Fibroblast of skin of back (primary cell): ENCODE measurements at places on chromosomes 1 and 21.

GRCh38 chr1:214296860-214297745, 16.1 kb downstream of the SMYD2 start:
- DNase-seq = peak; percentile 98

DNA sequence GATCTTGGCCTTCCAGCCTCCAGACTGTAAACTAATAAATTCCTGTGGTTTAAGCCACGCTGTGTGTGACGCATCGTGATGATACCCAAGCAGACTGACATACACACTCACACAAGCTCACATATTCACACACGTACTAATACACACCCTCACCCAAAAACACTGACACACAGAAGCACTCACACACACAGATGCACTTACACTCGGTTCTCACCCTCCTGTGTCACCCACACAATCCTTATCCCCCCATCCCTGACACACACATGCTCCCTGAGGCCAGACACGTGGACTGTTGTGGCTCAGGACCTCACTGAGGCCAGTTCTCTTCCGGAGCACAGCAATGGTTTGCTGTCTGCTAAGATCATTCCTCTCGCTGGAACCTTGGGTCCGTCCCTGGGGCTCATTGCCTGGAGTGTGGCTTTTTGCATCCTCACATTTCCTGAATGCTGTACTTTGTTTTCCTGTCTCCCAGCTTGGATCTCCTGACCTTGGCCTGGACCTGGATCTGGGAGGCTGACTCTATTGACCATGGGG, 76.9 kb upstream of the LYST start:
- DNase-seq = peak; percentile 95

- DNase-seq = no peak
Observed at GRCh38 chr1:226091461-226091860, 28.9 kb downstream of the H3-3A start.

DNA sequence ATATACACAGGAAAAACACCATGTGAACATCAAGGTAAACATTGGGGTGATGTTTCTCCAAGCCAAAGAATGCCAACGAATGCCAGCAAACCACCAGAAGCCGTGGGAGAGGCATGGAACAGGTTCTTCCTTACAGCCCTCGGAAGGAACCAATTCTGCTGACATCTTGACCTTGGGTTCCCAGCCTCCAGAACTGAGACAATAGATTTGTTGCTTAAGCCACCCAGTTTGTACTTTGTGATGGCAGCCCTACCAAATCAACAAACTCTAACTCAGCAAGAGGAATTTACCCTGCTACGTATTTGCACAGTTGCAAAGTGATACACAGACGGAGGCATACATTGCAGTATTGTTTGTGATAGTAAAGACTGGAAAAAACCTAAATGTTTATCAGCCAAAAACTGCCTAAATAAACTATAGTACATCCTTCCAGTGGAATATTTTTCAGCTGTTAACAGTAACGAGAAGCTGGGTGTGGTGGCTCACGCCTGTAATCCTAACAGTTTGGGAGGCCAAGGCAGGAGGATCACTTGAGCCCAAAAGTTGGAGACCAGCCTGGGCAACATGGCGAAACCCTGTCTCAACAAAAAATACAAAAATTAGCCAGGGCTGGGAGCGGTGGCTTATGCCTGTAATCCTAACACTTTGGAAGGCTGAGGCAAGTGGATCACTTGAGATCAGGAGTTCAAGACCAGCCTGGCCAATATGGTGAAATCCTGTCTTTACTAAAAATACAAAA, 12.5 kb upstream of the ZC3H12A start:
- DNase-seq = no peak

DNA sequence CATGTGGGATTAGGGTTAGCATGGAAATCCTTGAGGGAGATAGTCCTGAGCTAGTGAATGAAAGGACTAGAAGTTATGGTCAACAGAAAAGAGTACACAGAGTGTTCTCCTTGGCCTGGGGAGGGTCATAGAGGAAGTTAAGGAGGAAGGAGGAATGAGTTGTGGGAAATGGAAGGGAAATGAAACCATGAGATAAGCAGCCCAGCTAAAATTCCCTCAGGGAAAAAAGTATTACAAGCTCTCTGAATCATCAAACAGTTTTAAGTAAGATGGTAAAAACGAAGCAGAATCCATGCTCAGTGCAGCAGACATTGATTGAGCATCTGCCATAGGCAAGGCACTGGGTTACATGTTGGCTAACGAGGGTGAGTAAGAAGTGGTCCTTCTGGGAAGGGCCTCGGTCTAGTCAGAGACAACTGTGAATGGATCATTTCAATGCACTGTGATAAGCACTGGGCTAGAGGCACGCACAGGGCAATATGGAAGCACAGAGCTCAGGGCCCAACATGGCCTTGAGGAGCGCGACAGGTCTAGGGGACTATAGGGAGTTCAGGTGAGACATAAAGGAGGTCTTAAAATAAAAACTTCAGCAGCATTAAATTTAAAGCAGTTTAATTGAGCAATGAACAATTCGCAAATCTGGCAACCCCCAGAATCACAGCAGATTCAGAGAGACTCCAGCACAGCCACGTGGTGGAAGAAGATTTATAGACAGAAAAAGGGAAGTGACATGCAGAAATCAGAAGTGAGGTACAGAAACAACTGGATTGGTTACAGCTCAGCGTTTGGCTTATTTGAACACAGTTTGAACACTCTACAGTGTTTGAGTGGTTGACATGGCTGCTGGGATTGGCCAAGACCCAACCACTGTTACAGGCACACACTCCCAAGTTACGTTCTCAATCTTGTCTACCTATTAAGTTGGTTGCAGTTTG, 219.5 kb downstream of the HLX start:
- DNase-seq = peak; percentile 38

- no peak for DNase-seq
Observed at GRCh38 chr1:119316870-119317416, 51.6 kb upstream of the HAO2 start.

- DNase-seq = no peak
Observed at GRCh38 chr1:79133774-79134364, 127.3 kb upstream of the ADGRL4 start.

DNA sequence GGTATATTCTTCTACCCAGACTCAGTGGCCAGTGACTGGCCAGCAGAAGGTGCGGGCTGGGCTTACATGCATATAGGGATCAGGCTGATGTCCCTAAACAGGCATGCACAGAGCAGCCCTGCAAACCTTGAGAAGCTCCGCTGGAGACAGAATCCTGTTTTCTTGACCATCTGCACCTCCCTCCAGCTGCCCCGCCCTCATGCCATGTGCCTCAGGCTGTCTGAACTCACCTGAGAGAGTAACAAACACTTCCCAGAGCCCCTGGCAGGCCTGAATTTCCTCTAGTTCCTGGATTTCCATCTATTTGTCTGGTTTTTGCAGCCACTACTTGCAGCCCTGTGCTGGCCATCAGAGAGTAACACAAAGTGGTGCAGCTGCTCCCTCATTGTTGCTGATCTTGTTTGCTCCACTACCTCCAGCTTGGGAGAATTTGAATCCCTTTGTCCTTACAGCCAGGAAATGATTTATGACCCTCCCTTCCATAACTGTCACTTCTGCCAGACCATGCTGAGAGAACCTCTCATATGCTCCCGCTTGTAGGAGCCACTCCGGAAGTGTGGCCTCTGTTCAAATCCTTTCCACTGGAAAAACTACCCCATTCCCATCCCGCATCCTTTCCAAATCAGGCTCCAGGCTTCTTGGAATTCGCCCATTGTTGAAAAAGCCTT, 113.6 kb downstream of the NMNAT2 start:
- DNase-seq = no peak

DNA sequence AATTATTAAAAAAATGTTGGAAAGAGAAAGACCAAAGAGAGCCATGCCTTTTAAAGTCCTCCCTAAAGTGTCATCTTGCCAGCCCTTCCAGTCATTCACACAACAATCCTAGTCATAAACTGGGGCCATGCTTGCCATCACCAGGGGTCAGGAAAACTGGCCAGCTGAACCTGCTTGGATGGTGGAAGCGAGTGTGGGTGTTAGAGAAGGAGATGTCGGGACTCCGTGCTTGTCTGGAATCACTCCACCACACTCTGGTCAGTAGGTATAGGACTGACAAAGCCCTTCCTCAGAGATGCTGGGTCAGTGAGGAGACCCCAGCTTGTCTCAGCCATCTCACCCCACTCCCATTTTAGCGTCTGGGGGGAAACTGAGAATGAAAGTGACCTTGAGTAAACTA, 3.3 kb upstream of the HAPLN2 start:
- DNase-seq = no peak

GRCh38 chr21:36640174-36640720, 58.7 kb upstream of the SIM2 start:
- DNase-seq = no peak

GRCh38 chr1:188137221-188137620, 1308.5 kb downstream of the PLA2G4A start:
- DNase-seq = no peak

GRCh38 chr1:182617014-182617429, 12.8 kb upstream of the RGS16 start:
- no peak for DNase-seq

- DNase-seq = no peak
Observed at GRCh38 chr1:21298981-21299391, 8.7 kb upstream of the ECE1 start.

- peak; percentile 60 for DNase-seq
Observed at GRCh38 chr1:217525773-217526490, 105.0 kb downstream of the GPATCH2 start.

GRCh38 chr1:16980473-16981268, at the start of gene MFAP2:
Gene MFAP2, minus strand, starts transcription at chr1:16980620. Its CDS starts 2,347 bp downstream, at chr1:16978273.
- DNase-seq = peak; percentile 70

- DNase-seq = no peak
Observed at GRCh38 chr1:183512450-183512849, 40.2 kb downstream of the SMG7 start.

GRCh38 chr1:63557365-63557987, 34.2 kb downstream of the EFCAB7 start:
- DNase-seq = peak; percentile 53

DNA sequence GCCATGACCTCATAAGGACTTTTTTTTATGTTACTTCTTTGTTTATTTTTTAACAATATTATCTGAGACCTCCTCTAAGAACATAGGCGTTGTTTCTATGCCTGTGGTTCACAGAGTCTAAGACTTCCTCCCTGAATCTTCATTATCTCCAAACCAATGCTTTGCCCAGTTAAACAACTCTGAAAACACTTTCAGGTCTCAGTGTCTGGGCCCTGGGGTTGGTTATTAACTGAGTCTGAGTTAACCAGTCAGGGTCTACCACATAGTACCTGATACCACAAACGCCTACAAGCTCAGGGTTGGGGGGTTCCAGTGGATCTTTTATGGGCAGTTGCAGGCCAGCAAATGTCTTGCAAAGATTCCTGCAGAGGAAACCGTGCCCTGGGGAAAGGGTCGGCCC, 138.2 kb downstream of the AJAP1 start:
- no peak for DNase-seq

DNA sequence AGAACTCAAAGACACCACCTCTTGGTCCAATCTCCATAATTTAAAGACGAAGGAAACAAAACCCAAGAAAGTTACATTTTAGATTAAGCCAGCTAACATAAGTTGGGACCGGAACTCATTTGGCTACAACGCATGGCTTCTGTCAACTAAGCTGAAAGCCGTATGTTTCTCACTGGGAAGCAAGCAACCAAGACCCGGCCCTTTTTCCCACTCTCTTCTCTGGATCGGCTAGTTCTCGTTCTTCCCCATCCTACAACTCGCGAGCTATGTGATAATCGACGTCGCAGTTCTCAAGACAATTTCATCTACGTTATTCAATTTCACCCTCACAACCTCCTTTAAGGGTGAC, 601 bp downstream of the CCT8 start:
- peak; percentile 39 for DNase-seq

- no peak for DNase-seq
Observed at GRCh38 chr1:233664253-233664652, 50.3 kb downstream of the KCNK1 start.

- no peak for DNase-seq
Observed at GRCh38 chr1:40919475-40920011, 57.4 kb upstream of the CITED4 start.

- peak; percentile 75 for DNase-seq
Observed at GRCh38 chr1:23126801-23127200, 41.9 kb downstream of the LUZP1 start.

GRCh38 chr1:169892927-169893644, 610 bp downstream of the SCYL3 start:
- peak; percentile 30 for DNase-seq

DNA sequence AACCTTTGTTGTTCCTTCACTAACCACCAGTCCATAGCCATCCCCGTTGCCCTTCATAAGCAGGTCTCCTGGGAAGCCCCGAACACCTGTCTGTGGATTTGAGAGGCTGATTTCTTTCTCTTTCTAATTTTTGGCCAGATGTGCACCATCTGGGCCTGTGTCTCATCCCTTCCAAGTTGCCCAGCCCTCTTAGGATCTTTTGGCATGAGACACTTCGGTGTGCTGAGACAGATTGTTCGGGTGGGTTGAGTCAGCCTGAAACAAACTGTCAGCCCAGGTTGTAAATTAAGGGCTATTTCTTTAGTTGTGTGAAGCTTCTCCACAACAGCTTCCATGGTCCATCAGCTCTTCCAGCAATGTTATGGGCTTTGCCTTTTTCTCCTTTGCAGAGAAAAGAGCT, 1.4 kb upstream of the DNAJC11 start:
- no peak for DNase-seq

- peak; percentile 100 for DNase-seq
Observed at GRCh38 chr21:35563885-35564451, 496.4 kb downstream of the SETD4 start.

- DNase-seq = no peak
Observed at GRCh38 chr1:90572446-90572845, 144.7 kb downstream of the BARHL2 start.

GRCh38 chr21:29121759-29122158, 8.7 kb upstream of the MAP3K7CL start:
- DNase-seq = no peak
